ENCODE measurements at places on chromosomes 11 and 22.

DNA sequence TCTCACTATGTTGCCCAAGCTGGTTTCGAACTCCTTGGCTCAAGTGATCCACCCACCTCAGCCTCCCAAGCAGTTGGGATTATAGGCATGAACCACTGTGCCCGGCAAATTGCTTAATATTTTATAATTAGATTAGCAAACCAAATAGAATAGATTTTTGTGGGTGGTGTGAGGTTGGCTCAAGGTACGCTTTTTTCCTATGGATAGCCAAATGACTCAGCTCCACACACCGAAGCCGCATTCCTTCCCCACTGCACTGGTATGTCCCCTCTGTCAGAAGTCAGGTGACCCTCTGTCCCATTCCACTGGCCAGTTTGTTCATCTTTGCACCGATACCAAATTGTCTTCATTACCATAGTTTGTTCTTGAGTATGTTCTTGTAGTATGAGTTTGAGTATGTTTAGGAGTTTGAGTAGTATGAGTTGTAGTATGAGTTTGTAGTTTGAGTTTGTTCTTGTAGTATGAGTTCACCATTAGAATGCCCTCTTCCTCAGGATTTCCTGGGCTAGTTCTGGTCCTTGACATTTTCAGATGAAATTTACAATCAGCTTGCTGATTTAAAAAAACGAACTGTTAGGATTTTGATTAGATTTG lies 19.4 kb downstream of the SUSD2 start:
- no peak for DNase-seq

DNA sequence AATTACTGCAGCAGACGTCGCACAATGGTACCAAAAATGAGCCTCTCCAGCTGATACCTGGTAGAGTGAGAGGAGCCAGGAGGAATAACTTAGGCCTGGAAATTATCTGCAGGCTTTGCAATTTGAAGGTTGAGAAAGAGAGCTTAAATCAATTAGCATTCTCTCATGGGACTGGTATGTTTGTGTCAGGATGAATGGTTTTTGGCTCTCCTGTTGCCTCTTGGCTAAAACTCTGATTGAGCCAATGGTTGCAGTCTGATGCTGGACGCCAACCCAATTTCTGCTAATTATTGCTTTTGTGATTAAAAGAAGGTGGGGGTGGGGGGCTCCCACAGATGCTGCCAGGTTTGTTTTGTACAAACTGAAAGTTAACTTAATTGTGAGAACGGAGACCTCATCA lies 12.5 kb upstream of the NELL1 start:
- DNase-seq = no peak

GRCh38 chr11:58933661-58934060 lies 5.6 kb upstream of the GLYATL1 start:
- no peak for DNase-seq

- no peak for DNase-seq
Observed at GRCh38 chr11:9176550-9176949, 85.2 kb upstream of the SCUBE2 start.

DNA sequence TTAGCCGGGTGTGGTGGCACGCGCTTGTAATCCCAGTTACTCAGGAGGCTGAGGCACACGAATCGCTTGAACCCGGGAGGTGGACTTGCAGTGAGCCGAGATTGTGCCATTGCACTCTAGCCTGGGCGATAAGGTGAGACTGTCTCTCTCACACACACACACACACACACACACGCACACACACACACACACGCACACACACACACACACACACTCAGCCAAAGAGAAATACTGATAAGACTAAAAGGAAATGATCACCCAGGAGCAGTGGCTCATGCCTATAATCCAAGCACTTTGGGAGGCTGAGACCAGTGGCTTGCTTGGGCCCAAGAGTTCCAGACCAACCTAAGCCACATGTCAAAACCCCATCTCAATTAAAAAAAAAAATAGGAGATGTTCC lies 20.8 kb downstream of the HSPA8 start:
- DNase-seq = no peak

GRCh38 chr22:35337932-35338331 lies 38.2 kb downstream of the TOM1 start:
- peak; percentile 61 for DNase-seq

GRCh38 chr11:38971141-38971540 lies 2373.1 kb upstream of the RAG2 start:
- DNase-seq = no peak

DNA sequence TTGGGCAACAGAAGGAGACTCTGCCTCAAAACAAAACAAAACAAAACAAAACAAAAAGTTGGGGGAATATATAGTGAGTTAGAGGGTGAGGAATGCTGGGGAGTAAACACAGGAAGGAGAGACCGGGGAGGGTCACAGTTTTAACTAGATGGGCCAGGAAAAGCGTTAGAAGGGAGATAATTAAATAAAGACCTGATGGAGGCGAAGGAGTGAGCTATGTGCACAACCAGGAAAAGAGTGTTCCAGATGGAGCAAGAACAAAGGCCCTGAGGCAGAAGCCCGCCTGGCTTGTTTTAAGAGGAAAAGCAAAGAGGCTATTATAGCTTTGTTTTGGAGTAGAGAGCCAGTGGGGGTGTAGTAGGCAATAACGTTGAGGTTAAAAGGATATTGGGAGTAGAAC lies 4.8 kb upstream of the PLA2G6 start:
- no peak for DNase-seq

GRCh38 chr11:127308291-127308690 lies 307.7 kb upstream of the KIRREL3 start:
- DNase-seq = no peak

DNA sequence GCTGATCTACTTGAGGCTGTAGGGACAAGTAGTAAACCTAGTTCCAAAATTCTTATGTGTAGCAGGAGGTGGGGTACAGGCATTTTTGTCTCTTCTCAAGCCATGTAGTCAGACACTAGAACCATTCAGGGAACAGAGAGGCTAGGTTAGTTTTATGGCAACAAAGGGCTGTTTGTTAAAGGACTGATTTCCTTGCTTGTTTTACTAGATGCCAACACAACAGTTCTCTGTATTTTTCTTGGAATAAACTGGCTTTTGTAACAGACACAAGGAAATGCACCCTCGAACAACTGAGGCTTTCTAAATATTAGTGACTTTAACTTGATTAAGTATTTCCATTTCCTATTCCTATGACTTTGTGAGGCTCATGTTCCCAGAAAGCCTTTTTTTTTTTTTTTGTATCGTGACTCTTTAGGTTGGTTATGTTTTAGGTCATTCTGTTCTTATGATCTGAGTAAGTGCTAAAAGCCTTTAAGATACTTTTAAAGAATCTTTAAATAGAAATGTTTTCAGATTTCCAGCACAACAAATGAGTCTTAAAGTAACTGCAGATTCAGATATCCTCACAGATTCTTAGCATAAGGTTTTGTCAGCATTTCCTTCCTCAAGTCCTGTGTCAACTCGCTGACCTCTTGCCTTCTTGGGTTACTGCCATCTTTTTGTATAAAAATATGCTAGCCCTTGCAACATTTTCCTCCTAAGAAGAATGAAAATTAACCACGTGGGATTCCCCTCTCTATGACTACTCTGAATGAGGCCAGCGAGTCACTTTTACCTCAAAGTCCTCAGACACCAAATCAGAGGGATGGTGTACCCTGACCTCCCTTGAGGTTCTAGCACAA lies 92.5 kb downstream of the CCDC83 start:
- no peak for DNase-seq

DNA sequence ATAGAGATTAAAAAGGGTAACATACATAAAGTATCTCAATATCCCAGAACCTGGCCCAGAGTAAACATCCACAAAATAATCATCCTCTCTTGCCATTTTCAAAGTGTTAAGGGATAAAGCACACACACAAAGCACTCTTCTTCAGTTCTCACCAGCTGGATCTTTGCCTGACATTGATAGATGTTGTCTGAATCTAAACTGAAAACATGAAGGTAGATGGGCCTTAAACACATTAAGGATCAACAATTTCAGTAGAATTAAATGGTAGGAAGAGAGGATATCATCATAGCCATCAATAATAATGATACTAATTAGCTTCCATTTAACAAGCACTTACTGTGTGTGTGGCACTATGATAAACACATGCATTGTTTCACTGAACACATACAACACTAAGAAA lies 261.1 kb downstream of the OPCML start:
- DNase-seq = no peak

DNA sequence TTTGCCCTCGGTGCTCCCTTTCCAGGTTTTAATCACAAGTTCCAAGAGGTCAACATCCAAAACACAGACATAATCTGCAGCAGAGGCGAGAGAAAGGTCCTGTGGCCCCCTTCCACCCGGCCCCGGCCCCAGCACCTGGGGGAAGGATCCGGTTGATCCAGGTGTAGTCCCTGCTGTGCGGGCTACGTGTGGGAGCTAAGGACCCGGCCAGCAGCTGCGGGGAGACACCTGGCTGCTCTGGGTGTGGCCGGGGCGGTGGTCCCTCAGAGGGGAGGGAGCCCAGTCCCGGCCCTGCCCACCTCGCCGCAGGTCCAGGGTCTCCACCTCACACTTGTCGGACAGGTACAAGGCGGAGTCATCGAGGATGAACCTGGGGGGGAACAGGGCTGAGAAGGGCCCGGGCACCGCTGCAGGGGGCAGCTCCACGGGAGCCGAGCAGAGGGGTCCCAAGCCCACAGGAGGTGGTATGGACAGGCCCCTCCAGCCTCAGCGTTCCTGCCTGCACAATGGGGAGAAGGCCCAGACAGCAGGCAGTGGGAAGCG lies 13.6 kb downstream of the ATG2A start:
- DNase-seq = no peak

DNA sequence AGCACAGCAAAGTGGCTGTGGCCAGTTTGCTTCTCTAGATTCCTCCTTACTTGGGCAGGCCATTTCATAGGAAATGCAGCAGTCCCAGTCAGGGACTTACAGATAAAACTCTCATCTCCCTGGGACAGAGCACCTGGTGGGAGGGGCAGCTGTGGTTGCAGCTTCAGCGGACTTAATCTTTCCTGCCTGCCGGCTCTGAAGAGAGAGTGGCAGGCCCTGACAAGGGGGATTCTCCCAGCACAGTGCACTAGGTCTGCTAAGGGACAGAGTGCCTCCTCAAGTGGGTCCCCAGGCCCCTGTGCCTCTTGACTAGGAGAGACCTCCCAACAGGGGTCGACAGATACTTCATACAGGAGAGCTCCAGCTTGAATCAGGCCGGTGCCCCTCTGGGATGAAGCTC lies 1649.1 kb downstream of the LRRC4C start:
- no peak for DNase-seq

- DNase-seq = peak; percentile 8
Observed at GRCh38 chr11:61747192-61747966, 5.1 kb upstream of the MYRF start.

DNA sequence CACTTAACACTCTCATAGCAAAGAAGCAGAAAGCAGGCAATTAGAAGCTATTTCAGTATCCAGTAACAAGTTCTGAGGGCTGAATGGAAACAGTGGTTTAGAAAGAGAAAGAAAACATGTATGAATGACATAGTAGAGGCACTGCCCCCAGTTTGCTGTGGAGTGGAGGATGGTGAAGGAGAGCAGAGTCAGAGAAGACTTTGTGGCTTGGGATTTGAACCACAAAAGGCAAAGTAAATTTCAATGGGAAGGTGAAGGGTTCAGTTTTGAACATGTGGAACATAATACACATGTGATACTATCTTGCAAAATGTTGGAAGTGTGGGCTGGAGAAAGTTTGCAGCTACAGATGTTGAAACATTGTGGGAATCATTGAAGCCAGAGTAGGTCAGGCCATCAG lies 81.4 kb downstream of the SNX19 start:
- DNase-seq = no peak

Data from T-helper 2 cell (primary cell).